Cortex of kidney (tissue), 1 donor: ENCODE measurements at places on chromosomes 7 and 10.

DNA sequence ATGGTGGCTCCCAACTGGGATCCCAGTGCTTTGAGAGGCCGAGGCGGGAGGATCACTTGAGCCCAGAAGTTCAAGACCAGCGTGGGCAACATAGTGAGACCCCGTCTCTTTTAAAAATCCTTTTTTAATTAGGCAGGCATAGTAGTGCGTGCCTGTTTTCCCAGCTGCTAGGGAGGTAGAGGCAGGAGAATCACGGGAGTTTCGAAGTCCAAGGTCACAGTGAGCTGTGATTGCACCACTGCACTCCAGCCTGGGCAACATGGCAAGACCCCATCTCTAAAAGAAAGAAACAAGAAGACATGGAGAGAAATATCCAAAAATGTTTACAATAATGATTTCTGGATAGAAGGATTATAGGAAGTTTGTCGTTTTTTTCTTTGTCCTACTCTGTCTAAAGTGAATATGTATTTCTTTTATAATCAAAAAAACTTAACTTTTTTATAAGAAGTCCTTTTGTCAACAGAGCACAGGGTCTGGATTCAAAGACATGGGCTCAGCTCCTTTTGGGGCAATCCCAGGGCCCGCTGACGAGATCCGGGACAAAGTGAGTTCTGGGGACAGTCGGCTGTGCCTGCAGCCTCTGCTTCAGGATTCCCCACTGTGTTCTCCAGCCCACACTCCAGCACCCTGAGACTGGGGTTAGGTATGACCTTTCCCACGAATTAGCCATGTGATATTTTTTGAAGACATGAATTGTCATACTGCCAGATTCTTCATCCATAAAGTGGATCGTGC lies 45.6 kb downstream of the PDGFA start:
- DNase-seq = no peak

- DNase-seq = no peak
Observed at GRCh38 chr10:101484175-101484745, 103.8 kb downstream of the POLL start.

- no peak for DNase-seq
Observed at GRCh38 chr7:30176463-30177109, 41.8 kb downstream of the MTURN start.

GRCh38 chr10:11328264-11329061 lies 283.0 kb downstream of the USP6NL start:
- DNase-seq = no peak

GRCh38 chr10:44589181-44589943 lies 204.5 kb upstream of the CXCL12 start:
- DNase-seq = no peak

DNA sequence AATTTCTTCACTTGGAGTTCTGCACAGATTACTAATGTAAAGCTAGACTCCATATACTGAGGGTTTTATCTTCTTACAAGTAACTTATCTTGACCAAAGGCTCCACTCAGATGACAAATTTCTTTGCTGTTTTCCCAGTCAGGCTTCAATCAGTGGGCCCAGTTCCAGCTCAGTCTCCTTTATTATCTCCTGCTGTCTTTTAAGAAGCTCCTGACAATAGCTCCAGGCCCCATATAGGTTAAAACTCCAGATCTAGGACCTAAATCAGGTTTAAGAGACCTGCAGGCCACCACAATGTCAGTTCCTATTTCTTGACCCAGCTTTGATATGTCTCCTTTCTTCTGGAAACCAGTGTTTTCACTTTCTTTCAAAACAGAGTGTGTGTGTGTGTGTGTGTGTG lies 165.2 kb downstream of the RELN start:
- no peak for DNase-seq

DNA sequence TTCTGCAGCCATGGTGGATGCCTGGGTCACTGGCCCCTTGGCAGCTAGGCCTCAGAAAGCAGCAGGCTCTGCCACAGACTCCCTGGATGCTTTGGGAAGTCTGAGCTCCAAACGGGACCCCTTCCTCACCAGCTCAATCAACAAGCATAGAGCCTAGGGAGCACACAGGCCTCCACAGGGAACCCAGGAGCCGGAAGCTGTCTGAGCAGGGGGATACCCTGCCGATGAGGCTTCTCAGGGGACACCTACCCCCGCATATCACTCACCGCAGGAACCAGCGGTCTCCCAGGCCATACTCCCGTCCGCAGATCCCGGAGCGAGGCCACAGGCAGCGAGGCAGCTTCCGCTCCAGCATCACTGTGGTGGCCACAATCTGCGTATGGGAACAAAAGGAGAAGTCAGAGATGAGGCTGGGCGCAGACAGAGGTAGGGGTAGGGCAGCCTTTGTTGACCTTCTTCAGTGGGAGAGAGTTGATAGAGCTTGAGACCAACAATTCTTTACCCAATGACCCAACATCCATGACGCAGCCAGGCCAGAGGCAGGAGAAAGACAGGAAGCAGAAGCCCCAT lies 13.4 kb downstream of the TRPV6 start:
- DNase-seq = no peak

GRCh38 chr7:94813917-94814316 lies 93.5 kb upstream of the PPP1R9A start:
- DNase-seq = no peak

DNA sequence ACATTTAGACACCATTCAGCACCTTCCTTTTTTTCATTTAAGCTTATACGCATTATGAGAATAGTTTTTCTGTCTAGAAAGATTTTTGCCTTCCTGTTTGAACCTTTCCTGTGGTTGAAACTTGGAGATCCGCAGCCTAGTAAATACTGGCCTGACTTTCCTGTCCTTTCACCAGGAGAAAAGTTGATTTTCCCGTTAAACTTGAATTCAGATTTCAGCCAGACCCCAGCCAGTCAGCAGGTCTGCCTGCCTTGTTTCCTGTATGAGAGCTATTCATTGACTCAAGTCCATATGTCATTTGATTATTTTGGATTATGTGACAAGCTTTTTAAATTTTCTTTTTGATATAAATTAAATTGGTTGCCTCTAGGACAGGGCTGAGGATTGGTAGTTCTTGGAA lies 71.5 kb downstream of the EVX1 start:
- DNase-seq = no peak

DNA sequence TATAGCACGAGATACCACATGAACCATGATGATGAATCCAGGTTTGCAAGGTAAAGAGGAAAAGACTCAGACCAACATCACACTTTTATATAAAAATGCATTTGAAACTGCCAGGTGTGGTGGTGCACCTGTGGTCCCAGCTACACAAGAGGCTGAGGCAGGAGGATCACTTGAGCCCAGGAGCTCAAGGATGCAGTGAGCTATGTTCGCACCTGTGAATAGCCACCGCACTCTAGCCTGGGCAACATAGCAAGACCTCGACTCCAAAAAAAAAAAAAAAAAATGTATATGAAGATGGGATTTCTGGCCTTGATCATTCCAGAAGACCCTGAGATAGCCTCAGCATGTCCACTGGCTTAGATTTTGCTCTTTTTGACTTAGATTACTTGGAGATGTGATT lies 161.6 kb downstream of the PARD3 start:
- no peak for DNase-seq

- no peak for DNase-seq
Observed at GRCh38 chr7:121352323-121352722, 23.5 kb downstream of the WNT16 start.

- DNase-seq = no peak
Observed at GRCh38 chr7:94173436-94173835, 169.3 kb upstream of the BET1 start.

- DNase-seq = no peak
Observed at GRCh38 chr10:6739530-6740174, 159.6 kb upstream of the PRKCQ start.

GRCh38 chr10:71790749-71791440 lies 17.6 kb upstream of the VSIR start:
- no peak for DNase-seq

DNA sequence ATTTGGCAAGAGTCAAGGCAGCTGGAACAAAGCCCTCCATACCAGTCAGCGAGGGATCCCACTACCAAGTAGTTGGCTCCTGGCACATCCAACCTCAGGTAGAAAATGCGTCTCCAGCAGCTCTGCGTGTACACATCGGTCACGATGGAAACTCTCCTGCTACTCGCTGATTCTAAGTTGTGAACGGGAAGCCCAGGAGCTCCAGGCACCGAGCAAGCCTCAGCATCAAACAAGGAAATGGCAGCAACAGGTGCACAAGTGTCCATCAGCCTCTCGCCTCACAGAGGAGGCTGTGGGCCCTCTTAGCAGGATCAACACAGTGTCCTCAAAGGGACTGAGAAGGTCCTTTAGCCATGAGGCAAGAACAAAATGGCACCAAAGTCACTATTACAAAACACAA lies 127.0 kb downstream of the TCERG1L start:
- no peak for DNase-seq
